Heart right ventricle (tissue), 16 donors: ENCODE measurements at places on chromosomes 6 and 20. TPM values are rescaled to one million over a fixed set of nuclear protein-coding genes. Genes with fewer than 3 reads are reported as not detected.

DNA sequence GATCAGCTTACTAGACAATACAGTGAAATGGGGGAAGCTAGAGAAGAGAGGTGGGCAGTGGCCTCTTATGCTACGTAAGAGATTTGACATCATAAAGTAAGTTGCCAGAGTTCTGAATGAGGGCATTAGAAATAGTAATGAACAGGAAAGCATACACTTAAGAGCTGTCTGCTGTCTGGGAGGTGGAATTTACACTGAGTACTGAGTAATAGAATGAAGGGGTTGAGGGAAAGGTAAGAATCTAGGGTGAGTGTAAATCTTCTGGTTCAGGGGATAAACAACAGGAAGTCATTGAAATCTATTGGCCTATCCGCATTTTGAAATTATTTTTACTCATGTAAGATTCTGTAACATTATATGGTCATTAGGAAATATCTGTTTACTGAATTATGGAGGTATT lies 35.8 kb downstream of the HLA-DMB start:
- no peak overlapping the region for H3K4me3 ChIP-seq
- no peak overlapping the region for H3K27ac ChIP-seq
- H3K27me3 ChIP-seq: no peaks in the 10 kb centered on the region
- no peak for DNase-seq
- no peaks in the 10 kb centered on the region for H3K36me3 ChIP-seq

CALHM4 gene
- not detected for total RNA-seq

DNA sequence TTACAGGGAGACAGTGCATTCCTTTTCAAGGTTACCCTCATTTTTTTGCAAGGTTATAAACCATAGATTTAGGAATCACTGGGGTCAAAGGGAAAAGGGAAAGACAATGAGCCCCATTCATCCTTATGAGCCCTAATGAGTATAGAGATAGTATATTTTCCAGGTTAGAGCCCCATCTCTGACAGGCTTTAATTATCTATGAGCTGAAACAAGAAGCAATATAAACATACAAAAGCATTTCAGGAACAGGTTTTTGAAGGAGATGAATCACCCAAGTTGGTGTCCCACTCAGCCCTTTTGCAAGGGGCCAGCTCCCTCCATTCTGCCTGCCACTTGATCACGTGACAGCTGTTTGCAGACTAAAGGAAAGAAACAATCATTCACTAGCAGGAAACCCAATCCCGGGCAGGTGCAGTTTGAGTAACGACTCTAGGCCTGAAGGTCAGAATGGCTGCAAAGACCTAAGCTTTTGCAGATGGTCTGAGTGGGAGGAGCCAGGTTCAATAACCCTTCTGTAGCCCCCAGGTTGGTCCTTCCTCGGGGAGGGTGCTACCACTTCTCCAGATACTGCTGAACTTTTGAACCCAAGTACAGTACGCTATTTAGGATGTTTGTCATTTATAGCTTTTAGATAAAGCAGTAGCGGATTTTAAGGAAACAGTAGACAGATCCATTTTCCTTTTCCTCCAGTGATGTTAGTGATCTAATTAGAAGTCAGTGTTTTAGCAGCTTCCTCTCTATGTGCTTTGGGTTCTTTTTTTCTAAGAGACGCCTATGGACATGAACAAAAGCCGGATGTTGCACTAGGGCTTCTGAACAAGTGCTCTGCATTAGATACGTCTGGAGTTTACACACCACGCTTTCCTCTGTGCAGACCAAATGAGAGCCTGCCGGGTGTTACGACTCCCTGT lies 253.2 kb downstream of the SOX4 start:
- H3K4me1 ChIP-seq: peaks cover 52% of the 10 kb centered on the region
- H3K4me3 ChIP-seq: no peak overlapping the region
- H3K27me3 ChIP-seq: no peaks in the 10 kb centered on the region
- no peaks in the 10 kb centered on the region for H3K36me3 ChIP-seq
- peak overlapping the region; percentile 81 for H3K27ac ChIP-seq

GRCh38 chr20:45088247-45088646 lies 12.7 kb downstream of the KCNS1 start:
- no peak overlapping the region for H3K27ac ChIP-seq
- no peak overlapping the region for H3K4me3 ChIP-seq
- no peaks in the 10 kb centered on the region for H3K36me3 ChIP-seq
- no peak for DNase-seq

GPLD1 gene
- total RNA-seq: 0.99 TPM

MUC21 gene
- not detected for total RNA-seq

- no peak overlapping the region for H3K27ac ChIP-seq
- DNase-seq: no peak
- H3K27me3 ChIP-seq: peaks cover 88% of the 10 kb centered on the region
- no peaks in the 10 kb centered on the region for H3K36me3 ChIP-seq
- no peak overlapping the region for H3K4me3 ChIP-seq
These were observed 8.9 kb downstream of the VSTM2L start for GRCh38 chr20:37911838-37912281.

DNA sequence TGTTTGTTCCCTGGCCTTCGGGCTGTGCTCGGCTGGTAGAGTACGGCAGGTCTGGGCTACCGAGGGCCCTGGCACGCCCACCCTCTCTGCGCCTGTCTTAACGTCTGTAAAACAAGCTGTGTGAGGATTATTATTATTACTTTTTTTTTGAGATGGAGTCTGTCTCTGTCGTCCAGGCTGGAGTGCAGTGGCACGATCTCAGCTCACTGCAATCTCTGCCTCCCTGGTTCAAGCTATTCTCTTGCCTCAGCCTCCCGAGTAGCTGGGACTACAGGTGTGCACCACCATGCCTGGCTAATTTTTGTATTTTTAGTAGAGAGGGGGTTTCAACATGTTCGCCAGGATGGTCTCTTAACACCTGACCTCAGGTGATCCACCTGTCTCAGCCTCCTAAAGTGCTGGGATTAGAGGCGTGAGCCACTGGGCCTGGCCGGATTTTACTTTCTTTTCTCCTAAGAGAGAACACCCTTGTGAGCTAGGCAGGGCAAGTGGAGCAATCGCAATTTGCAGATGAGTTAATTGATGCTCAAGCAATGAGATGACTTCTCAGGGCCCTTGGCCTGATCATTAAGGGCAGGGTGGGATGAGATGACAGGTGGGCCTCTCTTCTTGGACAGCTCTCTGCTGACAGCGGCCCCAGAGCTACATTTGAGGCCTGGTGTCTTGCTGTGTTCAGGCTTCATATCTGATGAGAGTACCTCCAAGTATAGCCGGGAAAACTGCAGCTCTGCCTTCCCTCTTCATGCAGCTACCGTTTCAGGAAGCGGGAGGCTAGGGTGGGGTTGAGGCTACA lies 859 bp upstream of the SMIM29 start:
- no peak for DNase-seq
- peaks cover 20% of the 10 kb centered on the region for H3K4me1 ChIP-seq
- H3K36me3 ChIP-seq: no peaks in the 10 kb centered on the region
- peak overlapping the region; percentile 96 for H3K4me3 ChIP-seq

DNA sequence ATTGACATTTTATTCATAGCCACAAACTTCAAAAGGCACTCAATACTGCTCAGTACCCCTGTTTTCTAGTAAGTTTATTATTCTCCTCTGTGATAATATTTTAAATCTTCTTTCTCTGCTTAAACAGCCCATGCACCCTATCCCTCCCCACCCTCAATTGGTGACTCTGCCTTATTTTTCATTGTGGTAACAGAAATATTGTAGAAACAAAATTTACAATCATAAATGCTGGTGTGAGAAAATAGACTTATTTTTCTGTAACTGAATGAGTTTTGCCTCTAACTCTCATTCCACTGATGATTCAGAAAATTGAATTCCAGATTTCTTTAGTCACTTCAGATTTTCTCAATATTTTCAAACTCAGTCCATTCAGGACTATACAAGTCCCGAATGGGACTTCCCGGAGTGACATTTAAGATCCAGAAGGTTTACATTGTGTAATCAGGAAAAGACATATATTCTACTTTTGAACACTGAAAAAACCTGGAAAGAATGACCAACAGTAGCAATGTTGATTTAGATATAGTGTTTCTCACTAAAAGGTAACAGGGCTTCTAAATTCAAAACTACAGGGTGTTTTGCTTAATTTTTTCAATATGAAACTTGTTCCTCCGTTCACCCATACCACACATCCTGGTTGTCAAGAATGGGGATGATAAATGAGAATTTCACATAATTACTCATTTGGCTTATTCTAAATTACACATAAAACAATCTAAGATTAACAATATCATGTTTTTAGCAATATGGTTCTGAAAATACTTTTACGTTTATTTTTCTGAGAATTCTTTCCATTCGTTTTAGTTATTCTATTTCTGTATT lies 34.8 kb upstream of the UST start:
- no peaks in the 10 kb centered on the region for H3K36me3 ChIP-seq
- no peak overlapping the region for H3K27ac ChIP-seq
- DNase-seq: no peak
- no peak overlapping the region for H3K4me3 ChIP-seq
- H3K27me3 ChIP-seq: no peaks in the 10 kb centered on the region
- H3K4me1 ChIP-seq: no peaks in the 10 kb centered on the region

- H3K36me3 ChIP-seq: no peaks in the 10 kb centered on the region
- DNase-seq: no peak
- H3K27ac ChIP-seq: no peak overlapping the region
- no peak overlapping the region for H3K4me3 ChIP-seq
- H3K4me1 ChIP-seq: peaks cover 12% of the 10 kb centered on the region
These were observed 12.5 kb upstream of the TMEM242 start for GRCh38 chr6:157335829-157336228.

FERMT1 gene
- 1.9 TPM for total RNA-seq

GRCh38 chr20:24665741-24666191 lies 196.3 kb downstream of the SYNDIG1 start:
- H3K4me1 ChIP-seq: peaks cover 6% of the 10 kb centered on the region
- H3K4me3 ChIP-seq: no peak overlapping the region
- DNase-seq: no peak

DNA sequence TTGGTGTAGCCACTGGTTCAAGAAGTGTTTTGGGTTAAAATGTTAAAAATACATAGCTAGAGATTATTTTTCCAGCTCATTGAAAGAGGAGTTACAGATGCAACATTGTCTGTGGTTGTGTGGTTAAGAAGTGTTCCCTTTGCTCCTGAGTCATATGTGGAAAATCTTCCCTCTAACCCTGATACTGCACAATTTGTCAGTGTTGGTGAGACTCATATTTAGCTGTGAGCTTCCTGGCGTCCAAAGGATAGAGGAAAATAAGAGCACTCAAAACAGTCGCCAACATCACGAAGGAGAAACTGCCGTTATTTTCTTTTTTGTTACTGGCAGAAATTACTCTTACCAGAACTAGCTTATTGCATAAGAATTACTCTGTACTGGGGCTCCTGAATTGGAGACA lies 250.4 kb downstream of the CDH4 start:
- H3K27ac ChIP-seq: no peak overlapping the region
- H3K27me3 ChIP-seq: no peaks in the 10 kb centered on the region
- H3K4me3 ChIP-seq: no peak overlapping the region
- DNase-seq: no peak

DNA sequence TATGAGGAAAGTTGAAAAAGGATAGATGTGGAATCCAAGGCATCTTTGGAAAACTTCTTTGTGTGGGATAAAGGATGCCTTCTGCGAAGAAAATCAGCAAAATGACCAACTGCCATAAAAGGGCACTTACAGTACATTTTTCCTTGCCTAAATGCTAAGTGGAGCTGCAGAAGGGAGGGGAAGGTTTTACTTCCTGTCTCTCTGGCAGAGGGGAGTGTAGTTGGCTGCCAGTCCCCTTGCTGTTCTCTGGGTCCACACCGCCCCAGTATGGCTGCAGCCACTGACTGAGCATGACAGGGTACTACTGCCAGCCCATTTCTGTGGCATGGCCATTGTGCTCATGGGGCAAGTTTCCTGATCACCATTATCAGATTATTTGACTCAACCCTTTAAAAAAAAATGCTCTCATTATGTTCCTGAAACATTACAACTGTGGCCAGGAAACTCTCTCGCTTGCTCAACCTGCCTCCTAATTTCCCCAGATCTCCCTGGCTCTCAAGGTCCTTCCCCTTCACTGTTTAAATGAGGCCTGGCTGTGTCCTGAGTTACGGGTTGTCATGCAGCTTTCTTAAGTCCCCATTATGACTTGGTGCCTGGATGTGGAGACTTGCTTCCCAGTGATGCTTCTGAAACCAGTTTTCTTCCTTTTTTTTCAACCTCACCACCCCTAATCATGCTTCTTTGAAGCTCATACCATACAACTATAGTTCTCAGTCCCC lies 34.5 kb upstream of the FAM184A start:
- H3K27me3 ChIP-seq: no peaks in the 10 kb centered on the region
- no peak overlapping the region for H3K4me3 ChIP-seq
- peaks cover 13% of the 10 kb centered on the region for H3K4me1 ChIP-seq
- no peaks in the 10 kb centered on the region for H3K36me3 ChIP-seq

PRDM13 gene
- total RNA-seq: not detected

GRCh38 chr6:31621991-31622390 lies 1.5 kb downstream of the PRRC2A start:
- no peak for DNase-seq
- H3K4me3 ChIP-seq: peak overlapping the region; percentile 92
- H3K27ac ChIP-seq: peak overlapping the region; percentile 95

DNA sequence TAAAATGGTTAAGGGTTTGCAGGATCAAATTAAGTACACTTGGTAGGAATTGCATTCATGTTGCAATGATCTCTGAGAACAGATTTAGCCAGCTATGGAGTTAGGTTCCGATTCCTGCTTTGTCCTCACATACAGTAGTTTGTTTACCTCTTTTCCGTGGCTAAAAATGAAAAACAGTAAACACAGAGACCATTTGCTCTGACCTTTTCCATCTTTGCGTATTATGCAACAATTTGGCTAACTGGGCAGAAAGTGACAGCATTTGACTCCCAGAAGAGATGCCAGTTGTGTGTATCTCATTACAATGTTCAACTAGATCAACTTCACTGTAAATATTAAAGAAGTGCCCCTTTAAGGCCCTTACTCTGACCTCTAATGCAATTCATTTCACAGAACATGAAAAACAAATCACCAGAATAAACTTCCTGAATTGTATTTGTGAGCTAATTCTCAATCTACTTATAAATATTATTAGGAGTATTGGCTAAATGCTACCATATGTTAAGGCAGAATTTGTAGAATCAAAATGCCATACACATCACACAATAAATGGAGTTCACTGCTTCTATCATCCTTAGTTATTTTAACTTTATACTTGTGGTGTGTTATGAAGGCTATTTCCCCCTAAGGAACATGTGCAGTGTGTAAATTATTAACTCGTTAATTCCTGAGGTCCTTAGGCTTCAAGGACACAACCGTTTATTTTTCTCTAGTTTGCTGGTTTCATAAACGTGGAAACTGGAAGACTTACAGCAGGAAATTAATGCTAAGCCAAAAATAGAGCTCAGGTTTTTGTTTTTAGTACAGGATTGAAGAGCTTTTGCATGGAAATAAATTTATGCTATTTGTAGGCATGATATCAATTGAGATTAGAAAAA lies 380.7 kb upstream of the CITED2 start:
- H3K4me3 ChIP-seq: no peak overlapping the region
- H3K4me1 ChIP-seq: peaks cover 28% of the 10 kb centered on the region
- no peaks in the 10 kb centered on the region for H3K27me3 ChIP-seq
- no peak overlapping the region for H3K27ac ChIP-seq
- H3K36me3 ChIP-seq: no peaks in the 10 kb centered on the region

ZBTB46 gene
- 18.6 TPM for total RNA-seq

TPMT gene
- total RNA-seq: 13.4 TPM

GRCh38 chr6:61538801-61539200 lies 747.2 kb downstream of the KHDRBS2 start:
- H3K36me3 ChIP-seq: no peaks in the 10 kb centered on the region
- no peak overlapping the region for H3K4me3 ChIP-seq
- H3K4me1 ChIP-seq: no peaks in the 10 kb centered on the region
- no peak overlapping the region for H3K27ac ChIP-seq
